Stimulated activated CD8-positive, alpha-beta memory T cell treated with anti-CD3 and anti-CD28 coated beads, Interleukin-15, amount 100 ng/mL, for 48 hours (primary cell): ENCODE measurements at places on chromosomes 4 and X.

DNA sequence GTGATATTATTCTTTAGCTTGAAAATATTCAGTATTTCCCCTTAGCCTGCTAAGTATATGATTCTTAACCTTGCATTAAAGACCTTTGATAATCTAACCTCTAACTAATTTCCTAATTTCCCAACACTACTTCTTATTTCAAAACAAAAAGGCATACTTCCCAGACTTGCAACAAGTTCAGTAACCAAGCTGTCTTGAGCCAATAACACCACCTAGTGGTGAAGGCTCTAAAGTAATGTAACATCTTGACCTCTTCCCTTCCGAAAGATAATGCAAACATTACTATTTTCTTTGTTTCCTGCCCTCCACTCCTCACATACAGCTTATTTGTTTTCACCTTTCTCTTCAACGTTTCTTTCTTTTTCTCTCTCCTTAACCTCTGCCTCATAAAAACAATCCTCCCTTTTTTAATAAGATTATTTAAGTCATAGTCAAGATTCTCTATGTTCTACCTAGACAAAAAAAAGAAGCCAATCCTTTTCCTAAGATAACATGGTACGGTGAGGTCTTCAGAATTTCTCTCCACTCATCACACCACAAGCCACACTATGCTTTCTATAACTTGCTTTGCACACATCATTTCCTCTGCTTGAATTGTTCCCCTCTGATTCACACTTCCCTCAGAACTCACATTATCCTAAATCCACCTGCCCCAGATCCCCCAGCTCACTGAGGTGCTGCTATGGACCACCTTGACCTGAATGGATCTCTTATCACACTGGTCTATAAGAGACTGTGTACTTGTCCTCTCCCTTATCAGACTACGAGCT, 3.5 kb downstream of the FAT1 start:
- DNase-seq: no peak

- DNase-seq: no peak
These were observed 161.9 kb downstream of the STK32B start for GRCh38 chr4:5213087-5213595.

DNA sequence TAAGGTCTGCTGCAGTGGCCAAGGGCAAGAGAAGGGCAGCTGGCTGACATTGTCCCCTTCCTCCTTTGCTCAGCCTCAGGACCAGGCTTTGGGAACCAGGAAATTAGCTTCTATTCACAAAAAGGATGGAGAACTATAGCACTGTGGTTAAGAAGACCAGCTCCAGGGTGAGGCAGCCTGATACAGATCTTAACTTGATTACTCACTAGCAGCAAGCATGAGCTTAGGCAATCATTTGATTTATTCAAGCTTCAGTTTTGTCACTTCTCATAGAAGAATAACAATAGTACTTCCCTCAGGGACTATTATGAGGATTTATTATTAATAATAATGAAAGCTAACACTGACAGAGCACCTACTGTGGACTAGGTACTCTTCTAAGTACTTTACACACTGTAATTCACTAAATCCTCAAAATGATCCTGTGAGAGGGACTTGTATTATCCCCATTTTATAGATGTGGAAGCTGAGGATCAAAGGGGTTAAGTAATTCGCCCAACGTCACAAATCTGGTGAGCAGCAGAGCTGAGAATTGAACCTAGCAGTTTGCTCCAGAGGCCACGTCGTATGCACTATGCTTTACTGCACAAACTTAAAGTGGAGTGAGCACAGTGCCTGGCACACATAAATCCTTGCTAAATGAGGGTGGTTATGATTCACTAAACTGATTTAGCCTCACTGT, 130.4 kb upstream of the PAK3 start:
- DNase-seq: no peak

- DNase-seq: no peak
These were observed 47.4 kb upstream of the PTCHD1 start for GRCh38 chrX:23287191-23287725.

GRCh38 chr4:90290345-90290744, 163.2 kb downstream of the CCSER1 start:
- DNase-seq: no peak
